ENCODE measurements at places on chromosomes 5 and 9.

DNA sequence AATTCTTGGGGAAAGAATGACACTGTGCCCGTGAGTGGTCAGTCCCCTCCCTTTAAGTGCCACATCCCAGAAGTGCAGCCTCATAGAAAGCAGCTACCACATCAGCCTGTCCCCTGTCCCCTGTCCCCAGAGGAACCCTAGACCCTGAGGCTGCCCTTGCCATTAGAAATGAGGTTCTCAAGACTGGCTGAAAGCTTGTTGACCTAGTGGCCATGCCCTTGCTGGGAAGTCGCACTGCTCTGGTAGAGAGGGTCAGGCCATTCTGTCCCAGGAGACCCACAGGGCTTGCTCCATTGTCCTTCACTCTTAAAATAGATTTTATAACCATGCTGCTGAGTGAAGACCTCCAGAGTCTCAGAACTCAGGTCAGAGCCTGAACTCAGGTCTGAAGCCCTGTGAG lies 184.5 kb downstream of the RGS3 start:
- DNase-seq = no peak

DNA sequence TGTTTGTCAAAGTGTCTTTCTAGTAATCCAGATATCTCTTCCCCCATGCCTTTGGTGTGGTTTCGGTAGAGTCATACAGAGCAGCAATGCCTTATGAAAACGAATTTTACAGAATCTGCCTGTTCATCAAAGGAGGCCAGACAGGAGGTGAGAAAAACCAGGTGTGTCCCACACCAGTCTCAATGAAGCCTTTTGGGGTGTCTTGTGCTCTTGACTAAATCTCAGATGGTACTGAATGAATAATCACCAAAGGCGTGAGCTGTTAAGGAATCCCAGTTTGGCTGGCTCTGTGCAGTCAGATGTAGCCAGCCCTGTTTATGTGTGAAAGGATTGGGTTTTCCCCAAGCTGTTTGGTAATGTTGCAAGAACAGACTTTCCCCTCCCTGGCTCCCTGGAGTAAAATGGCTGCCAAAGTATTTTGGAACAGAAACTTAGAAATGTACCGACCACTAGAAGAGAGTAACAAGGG lies 70.8 kb upstream of the CDKN2B start:
- peak; percentile 70 for DNase-seq

DNA sequence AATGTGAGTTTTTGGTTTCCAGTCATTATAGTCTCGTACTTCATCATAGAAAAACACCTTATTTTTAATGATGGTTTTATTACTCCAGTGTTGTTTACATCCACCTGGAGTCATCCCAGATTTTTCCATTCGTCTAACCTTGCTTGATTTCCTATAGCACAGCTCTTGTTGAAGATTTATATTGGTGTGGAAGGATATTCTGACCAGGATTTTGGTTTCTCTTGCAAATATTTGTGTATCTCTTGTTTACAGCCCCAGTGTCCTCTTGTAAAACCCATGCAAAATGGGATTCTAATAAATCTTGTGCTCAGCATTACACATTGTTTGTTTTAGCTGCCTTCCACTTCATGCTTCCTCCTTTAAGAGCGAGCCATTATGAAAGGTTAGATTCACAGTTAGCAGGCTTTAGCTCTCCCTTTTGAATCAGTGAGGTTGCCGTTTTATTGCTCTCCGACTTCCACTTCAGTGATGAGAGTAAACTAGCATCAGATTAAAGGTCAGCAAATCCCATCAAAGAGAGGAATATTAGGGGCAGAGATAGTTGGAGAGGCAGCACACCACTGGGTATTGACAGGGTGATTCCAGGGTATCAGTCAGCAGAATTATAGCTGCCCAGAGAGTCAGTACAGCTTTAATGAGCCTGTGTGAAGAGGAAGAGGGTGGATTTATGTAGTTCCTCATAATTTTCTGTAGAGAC lies 157.1 kb downstream of the PBX3 start:
- no peak for DNase-seq

GRCh38 chr9:6239694-6240093 lies 24.1 kb downstream of the IL33 start:
- DNase-seq = no peak

DNA sequence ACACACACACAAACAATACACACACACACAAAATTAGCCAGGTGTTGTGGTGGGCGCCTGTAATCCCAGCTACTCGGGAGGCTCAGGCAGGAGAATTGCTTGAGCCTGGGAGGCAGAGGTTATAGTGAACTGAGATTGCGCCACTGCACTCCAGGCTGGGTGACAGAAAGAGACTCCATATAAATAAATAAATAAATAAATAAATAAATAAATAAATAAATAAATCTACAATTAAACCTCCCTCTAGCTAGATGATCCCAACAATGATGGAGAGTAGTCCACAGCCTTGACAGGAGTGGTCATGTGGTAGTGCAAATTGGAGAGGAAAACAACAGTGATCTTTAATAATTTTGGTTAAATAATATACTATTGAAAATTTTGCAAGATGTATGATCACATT lies 1739.0 kb upstream of the C9orf72 start:
- DNase-seq = no peak

- DNase-seq = no peak
Measured at GRCh38 chr9:21015129-21015815, 16.2 kb downstream of the HACD4 start.

DNA sequence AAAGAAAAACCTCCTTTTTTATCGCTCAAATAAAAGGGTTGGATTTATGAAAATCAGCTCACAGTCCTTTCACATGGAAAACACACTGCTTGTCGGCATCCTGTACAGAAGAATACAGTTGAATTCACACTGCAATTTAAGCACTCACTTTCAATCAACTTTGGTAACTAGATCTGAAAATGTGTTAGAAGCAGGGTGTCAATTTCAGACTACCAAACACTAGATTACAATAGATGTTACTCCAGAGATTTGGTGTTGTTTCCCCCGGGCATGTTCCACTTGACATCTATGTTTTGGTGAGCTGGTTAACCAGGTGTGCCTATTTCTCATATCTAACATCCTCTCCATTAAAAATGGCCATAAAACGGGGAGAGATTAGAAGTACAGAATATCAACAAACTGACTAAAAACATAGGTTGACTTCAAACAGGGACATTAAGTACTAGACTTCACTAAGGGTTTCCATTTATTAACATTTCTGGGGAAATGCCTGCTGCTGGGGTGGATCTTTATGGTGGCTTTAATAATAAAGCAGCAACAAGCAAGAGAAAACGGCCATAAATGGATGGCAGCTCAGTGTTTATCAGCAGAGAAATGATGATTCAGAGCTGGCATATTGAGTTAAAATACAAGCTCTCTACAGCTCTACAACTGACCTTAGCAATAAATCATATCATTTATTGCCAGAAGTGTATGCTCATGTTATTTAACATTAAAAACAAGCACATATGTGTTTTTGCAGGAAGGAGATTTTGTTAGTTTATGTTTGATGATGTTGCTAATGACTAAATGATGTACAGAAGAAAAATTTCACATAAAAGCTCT lies 158.8 kb downstream of the SLF1 start:
- no peak for DNase-seq

GRCh38 chr9:127273326-127273725 lies 8.8 kb downstream of the GARNL3 start:
- DNase-seq = no peak

- no peak for DNase-seq
Measured at GRCh38 chr9:14769230-14769571, 46.7 kb upstream of the CER1 start.

- DNase-seq = no peak
Measured at GRCh38 chr9:92607088-92607487, 62.8 kb downstream of the IPPK start.

DNA sequence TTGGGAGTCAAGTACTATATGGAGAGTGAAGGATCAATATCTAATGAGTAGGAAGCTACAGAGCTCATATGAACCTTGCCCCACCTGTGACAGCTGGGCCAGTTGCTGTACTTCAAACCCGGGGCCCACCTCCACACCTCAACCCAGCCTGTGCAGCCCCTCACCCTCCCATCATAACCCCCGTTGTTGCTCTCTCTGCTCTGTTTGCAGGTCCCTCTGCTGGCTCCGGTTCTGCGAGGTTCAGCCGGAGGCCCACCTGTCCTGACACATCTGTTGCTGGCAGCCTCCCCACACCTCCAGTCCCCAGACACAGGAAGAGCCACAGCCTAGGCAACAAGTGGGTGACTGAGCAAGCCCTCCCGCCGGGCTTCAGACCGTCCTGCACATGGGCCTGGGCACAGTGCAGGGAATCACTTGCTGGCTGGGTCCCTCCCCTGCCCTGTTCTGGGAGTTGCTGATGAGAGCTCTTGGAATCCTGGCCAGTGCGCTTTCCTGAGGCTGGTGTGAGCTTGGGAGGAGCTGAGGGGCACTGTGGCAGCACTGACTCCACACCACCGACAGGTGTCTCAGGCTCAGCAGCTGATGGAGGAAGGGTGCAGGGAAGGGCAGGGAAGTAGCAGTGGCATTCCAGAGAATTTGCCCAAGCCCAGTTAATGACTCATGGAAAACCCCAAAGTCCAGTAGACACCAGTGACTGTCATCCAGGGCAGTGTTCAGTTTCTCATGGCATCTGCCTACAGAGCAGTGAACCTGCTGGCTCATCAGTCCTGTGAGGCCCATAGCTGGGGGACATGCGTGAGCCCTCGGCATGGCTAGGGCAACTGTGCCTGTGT lies 69.5 kb upstream of the GARNL3 start:
- no peak for DNase-seq

GRCh38 chr9:128362774-128363173 lies 8.4 kb upstream of the URM1 start:
- DNase-seq = no peak

- no peak for DNase-seq
Measured at GRCh38 chr5:158155811-158156505, 297.0 kb upstream of the CLINT1 start.

DNA sequence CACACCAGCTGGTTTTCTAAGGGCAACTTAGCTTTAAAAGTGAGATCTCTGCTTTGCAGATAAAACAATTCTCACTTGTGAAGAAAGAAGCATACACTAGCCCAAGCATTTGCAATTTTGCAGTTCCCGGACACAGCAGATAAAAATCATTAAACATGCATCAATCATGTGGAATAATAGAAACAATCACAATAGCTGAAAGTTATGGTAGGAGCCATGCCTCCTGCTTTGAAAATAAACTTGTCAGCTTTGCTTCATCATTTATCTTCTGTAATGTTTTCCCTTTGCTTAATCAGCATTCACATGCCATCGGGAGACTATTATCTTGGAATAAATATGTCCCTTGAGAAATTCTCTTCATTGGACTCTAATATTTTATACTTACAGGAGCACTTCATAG lies 60.3 kb upstream of the DAB2 start:
- DNase-seq = no peak

DNA sequence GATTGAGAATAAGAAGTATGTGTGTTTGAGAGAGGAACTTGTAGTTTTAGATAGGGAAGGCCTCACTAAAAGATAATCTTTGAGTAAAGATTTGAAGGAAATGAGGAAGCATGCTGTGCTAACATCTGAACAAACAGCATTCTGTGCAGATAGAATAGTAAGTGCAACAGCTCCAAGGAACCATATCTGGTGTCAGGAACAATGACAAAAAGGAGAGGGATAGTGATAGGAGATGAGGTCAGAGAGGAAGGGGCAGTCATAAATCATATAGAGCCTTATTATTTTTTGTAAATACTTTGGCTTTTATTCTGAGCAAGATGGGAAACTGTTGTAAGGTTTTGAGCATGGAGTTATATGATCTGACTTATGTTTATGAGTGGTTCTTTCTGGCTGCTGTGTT lies 3.8 kb downstream of the MRPL22 start:
- no peak for DNase-seq

DNA sequence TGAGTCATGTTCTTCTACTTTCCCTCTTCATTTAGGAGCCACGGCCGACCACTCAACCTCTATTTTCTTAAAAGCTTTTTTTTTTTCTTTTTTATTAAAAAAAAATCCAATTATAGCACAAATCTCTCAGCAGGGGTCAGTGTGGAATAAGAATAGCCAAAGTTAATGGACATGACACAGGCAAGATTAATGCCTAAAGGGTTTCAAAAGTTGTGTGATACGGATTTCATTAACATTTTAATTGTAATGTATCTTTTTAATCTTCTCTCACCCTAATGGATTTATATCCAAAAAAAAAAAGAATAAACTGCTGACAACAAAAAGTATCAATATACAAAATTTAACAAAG lies 5.4 kb downstream of the NACC2 start:
- no peak for DNase-seq

DNA sequence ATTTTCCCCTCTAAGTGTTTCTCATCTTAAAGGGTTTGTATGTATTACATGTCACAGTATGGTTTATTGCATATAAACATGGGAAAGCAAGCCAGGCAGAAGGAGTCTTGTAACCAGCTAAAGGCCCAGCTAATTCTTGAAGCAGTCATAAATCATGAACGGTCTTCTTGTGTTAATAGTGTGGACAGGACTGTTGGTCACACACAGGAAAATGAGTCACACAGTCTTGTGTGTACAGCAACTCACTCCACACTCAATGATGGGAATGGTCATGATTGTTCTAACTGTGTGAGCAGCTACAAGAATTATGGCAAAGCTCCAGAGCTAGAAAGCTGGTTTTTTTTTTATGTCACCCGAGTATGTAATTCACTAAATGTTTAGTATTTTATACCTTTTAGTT lies 123.9 kb downstream of the GHR start:
- DNase-seq = no peak

DNA sequence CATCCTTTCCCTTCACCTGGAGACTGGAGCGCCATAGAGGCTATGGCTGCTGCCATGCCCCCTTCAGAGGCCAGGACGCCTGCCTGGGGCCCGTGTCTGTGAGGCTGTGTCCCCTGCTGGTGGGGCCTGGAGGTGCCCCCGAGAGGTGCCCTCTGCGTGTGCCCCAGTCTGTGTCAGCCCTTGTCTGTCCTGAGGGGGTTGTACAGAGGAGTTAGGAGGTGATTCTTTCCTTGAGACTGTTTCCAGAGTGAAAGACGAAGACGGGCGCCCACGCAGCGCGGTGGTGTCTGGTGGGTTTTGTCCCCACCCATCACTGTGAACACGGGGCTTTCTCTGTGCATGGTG lies 24.6 kb downstream of the TRAF2 start:
- no peak for DNase-seq

DNA sequence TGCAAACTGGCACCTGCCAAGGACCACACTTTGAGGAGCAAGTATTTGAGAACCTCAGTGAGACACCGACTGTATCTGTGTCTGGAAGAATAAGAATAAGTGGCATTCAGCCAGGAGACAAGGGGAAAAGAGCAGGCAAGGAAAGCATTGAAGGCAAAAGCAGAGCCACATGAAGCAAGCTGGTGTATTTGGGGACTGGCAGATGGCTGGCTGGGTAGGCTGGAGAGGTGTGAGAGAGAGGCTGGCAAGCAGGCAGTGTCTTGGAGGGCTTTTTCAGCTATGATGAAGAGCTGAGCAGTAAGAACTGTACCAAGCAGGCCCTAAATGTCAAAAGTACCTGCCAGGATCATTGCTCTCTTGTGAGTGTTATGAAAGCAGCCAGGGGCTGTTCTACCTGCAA lies 14.1 kb upstream of the C5orf58 start:
- no peak for DNase-seq

- no peak for DNase-seq
Measured at GRCh38 chr5:2184563-2185540, 302.1 kb upstream of the IRX4 start.

DNA sequence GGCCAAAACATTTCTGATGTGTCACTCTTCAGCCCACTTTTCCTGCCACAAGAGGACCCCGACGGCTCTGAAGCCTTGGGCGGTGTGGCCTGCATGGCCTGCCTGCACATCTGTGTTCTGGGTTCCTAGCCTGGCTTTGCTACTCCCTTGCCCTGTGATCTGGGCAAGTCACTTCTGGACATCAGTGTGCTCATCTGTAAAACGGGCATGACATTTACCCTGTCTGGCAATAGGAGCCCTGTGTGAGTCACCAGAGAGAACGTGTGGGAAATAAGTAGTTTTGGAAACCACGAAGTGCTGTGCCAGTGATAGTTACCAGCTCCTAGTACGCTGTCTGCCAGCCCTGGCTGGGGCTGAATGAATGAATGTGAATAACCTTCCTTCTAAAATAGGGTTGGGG lies 90.8 kb downstream of the MACROH2A1 start:
- no peak for DNase-seq

Data from CD4-positive, alpha-beta T cell treated with Interleukin-4 for 1 hour (primary cell).